ENCODE measurements at places on chromosomes 6 and 20.

GRCh38 chr20:57810511-57811373, 100.9 kb upstream of the PMEPA1 start:
- no peak for DNase-seq

DNA sequence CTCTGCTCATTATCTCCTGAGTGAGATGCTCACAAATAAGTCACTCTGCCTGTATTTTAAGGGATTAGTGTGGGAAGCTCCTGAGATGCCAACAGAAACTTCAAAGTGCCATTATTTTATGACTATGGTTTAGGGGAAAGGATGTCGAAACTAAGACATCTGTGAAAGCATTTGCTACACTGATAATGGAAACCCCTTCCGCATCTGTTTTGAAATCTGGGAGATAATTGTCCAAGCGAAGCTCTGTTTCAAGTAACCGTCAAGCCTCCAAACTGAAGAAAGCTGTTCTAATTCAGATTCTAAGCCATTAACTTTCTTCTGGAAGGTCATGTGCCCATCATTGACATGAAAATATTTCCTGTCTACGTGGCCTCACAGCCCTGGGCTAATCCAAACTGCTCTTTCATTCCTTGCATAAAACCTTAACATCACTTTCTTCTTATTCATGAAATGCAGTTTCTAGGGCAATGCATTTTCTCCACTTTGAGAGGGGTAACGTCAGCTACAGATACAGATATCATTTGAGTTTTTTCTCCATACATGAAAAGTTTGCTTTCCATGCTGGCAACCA, 932.0 kb downstream of the C6orf118 start:
- no peak for DNase-seq

GRCh38 chr20:44714701-44715498, at the start of gene CCN5:
Gene CCN5 (plus strand): TSS chr20:44715369. CDS start chr20:44715391, 22 bp downstream.
- DNase-seq: no peak

DNA sequence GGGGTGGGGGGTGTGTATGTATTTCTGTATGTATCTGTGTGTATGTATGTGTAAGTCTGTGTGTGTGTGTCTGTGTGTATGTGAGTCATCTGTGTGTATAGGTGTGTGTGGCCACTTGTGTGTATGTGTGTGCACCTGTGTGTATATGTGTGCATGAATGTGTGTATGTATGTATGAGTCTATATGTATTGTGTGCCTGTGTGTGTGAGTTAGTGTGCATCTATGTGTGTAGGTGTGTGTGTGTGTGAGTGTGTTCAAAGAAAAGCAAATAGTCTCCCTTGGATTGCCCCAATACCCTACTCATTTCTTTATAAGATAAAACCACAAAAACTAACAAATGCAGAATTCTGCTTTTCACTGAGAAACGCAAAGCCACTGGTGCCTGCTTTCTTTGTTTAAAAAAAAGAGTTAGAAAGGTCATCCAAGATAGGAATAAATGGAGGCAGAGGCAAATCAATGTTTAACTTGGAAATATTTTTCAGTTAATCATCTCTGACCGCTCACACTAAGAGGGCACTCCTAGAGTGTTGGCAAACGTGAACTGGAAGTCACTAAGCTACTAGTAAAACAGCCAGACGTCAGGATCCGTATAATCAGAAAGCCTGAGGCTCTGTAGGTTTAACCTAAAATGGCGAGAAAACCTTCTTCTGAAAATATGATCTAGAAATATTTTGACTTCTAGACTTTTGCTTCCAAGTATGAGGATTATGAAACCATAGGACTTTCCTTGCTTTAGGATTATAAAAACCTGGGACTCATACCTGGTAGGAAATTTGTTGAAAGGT, 37.4 kb upstream of the JAG1 start:
- DNase-seq: no peak

DNA sequence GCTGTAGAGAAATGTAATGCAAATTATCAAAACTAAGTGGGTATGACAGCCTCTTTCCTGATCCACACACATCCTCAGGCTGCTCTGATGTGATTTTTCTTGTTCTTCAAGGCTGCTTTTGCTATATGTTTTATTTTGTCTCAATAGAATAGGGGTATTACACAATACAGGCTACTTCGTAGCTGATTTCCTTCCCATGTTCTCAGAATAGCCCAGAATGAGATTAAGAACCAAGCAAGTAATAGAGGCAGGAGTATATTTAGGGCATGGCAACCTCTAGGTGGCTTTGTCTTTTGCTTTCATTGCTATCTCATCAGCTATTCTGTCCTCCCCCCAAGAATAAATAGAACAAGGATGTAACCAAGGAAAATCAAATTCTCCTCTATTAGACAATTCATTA, 241.8 kb downstream of the ALDH8A1 start:
- DNase-seq: no peak

- DNase-seq: no peak
These were observed 566.1 kb downstream of the KIF16B start for GRCh38 chr20:16007164-16007563.

DNA sequence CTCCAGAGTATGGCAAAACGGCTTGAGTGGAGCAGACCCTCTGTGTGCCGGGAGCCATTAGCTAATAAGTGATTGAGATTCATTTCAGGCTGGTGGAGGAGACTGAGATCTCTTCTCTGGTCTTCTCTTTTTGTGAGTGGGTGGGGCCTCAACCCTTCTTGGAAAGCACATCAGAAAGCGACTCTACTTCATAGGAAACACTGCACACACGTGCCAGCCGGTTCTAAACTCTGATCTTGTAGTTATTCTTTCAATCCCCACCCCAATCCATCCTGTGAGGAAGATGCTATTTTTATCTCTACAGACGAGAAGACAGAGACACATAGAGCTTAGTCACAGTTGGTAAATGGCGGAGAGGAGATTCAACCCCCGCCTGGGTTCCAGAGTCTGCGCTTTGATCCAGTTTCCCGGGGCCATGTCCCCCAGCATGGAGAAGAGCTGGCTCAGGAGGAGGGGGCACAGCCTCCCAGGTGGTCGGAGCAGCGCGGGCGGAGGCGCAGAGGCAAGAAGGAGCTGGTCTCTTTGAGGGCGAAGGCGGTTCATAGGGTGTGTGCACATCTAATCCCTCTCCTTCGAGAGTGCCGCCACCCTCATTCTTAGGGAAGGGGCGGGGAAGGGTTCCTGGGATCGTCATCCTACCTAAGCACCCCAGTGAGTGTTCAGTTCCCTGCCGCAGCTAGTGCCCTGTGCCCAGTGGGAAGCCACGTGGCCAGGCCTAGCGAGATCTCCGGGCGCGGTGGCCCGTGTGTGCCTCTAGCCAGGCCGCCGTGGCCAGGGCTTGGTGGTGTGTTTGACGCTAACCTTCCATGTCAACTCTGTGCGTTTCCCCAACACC, 49.0 kb upstream of the TAGAP start:
- no peak for DNase-seq

Measured in GDM1 (cell line).